GM12878 (cell line): ENCODE measurements at places on chromosomes 2 and 18. TPM values are rescaled to one million over a fixed set of nuclear protein-coding genes. Genes with fewer than 3 reads are reported as not detected.

The ACOXL gene
- 0.59 and 0.83 TPM in 2 replicates for polyA plus RNA-seq

The SFTPB gene
- not detected in 2 replicates for polyA plus RNA-seq

DNA sequence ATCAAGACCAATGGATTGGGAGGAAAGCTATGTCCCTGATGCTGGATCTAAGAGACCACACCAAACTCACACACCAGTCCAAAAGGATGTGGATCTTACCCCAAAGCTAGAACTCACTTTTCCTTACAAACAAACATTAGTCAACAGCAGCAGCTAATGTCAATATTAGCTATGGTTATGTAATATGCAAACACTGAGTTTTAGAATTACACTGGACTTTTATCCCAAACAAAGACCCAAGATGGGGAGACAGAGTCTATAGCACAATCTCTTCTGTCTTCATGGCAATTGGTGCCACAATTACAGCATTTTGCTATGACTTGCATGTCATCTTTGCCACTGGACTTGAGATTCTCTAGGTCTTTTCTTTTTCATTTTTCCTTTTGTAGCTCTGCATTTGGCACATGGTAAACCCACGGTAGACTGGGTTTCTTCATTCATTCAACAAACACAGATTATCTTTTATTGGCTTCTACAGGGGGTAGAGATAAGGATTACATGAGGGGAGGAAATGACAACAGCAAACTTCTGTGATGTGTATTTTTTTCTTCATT lies 59.0 kb downstream of the SPRED2 start:
- DNase-seq, result no peak

The UPP2 gene
- not detected in 2 replicates for polyA plus RNA-seq

DNA sequence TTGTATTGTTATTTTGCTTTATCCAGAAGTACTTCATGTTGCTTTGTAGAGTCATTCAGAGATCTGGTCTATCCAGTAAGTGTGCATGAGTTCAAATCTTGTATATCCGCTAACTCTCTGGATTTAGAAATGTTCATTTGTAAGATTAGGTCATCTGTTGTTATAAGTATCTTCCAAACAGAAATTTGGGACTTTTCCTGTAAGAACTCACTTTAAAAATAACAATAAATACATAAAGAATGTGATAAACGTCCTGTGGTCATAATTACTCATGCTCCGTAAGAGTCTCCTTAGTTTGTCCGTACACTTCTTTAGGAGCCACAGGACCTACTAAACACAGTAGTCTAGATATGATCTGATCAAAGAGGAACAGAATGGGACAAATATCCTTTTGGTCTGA lies 699.9 kb upstream of the SLC8A1 start:
- no peak for DNase-seq

The CHST9 gene
- polyA plus RNA-seq, result not detected in 2 replicates

DNA sequence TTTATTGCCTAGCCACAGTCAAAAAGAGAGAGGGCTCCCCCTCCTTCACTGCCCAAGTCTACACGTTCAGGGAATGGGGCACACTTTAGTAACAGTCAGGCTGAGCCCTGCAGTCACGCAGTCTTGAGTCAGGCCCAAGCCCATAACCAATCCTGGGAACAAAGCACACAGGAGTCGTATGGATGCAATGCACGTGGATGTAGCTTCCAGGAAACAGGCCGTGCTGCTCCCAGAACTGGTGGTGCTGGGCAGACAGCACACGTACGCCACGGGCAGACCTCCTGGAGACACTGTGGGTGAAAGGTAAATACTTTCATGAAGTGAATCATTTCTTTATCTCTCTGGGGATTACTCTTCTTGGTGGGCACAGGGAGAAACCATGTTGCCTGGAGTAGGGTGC lies 30.0 kb upstream of the MBP start:
- DNase-seq, result no peak

GRCh38 chr2:136254681-136255080 lies 136.7 kb upstream of the CXCR4 start:
- DNase-seq, result no peak

DNA sequence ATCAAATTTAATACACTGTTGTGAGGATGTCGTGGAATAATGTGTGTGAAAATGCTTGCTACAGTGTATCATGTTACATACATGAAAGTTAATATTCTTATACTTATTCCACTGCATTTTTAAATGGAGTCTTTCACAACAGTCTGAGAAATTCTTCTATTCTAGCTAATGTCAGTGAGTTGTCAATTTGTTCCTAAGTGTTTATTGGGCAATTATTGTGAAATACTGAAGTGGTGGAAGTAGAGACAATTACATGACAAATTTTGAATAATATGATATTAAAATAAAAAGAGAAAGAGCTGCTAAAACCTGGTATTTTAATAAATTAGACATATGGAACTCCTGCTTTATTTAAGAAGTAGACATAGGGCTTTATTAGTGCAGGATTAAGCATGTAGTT lies 176.1 kb downstream of the PTPRM start:
- no peak for DNase-seq

The CCDC121 gene
- 0.59 and 0.84 TPM in 2 replicates for polyA plus RNA-seq

DNA sequence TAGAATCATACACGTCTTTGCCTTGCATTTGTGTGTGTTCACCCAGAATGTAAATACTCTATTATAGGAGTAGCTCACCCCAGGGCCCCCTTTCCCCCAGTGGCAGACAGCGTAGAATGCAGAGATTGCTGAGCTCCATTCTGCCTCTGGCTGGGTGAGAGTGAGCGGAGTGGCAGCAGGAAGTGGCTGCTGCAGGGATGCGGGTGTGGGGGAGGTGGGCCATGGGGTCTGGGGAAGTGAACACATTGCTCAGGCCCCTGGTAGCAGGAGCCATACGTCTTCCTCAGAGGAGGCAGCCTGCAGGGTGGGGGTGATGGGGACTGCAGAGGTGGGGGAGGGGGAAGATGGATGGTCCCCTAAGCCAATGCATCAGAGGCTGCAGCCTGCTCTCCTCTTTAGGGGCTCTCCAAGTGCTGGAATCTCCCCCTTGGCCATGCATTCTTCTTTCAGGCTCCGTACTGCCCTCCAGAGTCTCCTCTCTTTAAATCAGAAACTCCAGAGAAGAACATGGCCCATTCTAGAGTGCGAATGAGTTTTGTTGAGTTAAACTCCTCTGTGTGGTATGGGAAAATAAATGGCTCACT lies 72.2 kb downstream of the CELF4 start:
- DNase-seq, result no peak

DNA sequence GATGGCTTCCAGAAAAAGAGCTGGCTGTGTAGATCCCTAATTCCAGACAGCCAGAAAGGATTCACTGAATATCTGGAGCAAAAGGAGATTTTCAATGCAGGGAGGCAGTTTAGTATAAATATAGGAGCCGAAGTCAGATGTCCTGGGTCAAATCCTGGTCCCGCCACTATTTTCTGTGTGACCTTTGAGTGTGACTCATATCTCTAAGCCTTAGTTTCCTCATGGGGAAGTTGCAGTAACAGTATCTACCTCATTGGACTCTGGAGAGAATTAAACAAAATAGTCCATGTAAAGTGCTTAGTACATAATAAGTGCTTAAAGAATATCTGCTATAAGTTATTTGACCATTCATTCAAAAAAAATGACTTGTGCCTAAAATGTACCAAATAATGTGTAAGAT lies 52.1 kb upstream of the ITGA6 start:
- no peak for DNase-seq

DNA sequence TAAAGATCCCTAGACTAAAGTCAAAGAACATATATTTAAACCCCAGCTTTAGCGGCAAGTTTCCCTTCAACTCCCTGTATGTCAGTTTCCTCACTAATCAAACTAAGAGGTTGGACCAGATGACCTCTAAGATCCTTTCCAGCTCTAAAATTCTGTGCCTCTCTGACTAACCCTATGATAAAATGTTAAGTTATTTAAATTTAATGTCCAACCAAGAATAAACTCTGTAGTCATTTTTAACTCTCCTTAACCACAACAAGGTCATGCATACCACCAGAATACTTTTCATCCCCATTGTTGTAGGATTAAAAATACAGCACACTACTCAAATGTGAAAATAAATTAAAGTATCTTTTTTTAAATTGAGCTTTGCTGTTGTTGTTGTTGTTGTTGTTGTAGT lies 5.2 kb upstream of the PDE1A start:
- DNase-seq, result no peak

The CYP20A1 gene
- polyA plus RNA-seq, result 19.0 and 21.8 TPM in 2 replicates

The ELOA2 gene
- polyA plus RNA-seq, result not detected in 2 replicates

The TRABD2A gene
- 3.1 and 3.4 TPM in 2 replicates for polyA plus RNA-seq

DNA sequence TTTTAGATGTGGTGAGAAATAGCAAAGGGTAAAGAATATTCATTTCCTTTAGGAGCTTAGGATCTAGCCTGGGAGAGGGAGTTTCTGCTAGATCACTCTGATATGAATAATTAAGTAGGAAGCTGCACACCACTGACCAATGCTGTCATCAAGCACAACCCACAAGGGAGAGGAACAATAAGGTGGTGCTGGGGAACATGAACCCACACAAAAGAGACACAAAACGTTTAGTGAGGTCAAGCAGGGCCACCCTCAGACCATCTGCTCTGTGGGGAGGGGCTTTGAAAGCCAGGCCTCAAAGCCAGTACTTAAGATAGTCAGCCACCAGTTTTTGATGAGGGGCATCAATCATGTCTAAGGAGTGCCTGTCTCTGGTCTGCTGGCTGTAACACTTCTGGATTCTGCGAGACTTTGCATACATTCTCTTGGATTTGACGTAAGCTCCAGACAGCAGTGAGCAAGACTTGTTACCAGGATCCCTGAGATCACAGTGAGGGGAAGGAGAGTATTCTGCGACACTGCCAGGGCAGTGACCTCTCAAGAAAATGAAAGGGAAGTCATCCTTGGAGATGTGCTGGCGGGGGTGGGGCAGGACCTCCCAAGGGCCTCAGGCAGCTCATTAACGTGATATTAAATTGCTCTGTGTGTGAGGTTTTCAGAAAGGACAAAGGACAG lies 127.0 kb downstream of the CCBE1 start:
- no peak for DNase-seq

DNA sequence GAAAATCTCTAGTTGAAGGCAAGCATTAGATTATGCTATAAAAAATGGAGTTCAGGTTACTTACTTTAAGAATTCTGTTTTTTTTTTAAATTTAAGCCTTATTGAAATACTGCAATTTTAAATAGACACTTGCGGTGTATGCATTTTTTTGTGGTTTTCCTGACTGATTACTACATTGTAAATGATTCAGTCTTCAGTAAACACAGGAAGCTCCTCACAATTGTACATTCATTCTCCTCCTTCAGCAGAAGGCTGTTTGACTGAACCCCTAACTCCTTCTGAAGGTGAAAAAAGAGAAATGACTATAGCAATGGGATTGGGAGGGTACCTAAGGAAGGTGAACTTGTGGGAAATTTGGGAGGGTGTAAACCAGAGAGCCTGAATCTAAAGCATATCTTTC lies 136.1 kb downstream of the GCA start:
- no peak for DNase-seq

DNA sequence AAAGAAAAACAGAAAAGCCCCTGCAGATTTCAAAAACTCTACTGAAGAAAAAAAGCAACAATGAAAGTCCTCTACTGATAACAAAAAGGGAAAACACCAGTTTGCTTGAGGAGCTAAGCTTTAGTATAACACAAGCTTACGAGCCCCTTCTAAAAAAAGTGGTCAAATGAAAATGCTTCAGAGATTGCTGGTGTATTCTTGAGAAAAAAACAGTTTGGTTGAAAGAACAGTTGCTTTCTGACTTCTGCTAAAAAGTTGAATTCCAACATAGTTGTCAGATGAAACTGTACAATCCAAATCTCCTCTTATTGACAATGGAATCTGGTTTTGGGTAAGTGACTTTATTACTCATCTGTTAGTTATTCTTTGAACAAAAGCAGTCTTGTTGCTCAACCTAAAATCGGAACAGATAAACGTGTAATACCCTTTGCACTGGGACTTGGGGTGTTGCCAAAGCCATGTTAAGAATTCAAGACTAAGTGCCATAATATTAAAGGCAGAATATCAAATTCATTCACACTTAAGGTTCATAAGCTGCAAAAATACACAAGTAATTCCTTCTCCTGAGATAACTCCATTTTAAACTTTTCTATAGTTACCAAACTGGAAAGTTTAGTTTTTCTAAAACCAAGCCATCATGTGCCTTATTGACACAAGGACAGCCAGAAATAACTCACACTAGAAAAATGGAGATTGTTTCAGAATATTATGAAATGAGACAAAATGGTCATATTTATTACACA lies 45.3 kb upstream of the SPAG16 start:
- no peak for DNase-seq
